ENCODE measurements at places on chromosomes 11 and 22.

DNA sequence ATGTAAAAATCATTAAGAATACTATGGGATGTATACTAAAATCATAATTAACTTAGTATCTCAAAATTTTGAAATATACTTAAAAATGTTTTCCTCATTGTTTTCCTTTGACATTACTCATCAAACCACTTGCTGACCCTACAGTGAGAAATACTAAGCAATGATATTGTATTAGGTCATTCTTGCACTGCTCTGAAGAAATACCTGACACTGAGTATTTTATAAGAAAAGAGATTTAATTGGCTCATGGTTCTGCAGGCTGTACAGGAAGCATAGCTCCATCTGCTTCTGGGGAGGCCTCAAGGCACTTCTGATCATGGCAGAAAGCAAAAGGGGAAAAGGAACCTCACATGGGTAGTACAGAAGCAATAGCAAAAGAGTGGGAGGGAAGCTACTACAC lies 950.9 kb upstream of the CHORDC1 start:
- DNase-seq, result no peak

DNA sequence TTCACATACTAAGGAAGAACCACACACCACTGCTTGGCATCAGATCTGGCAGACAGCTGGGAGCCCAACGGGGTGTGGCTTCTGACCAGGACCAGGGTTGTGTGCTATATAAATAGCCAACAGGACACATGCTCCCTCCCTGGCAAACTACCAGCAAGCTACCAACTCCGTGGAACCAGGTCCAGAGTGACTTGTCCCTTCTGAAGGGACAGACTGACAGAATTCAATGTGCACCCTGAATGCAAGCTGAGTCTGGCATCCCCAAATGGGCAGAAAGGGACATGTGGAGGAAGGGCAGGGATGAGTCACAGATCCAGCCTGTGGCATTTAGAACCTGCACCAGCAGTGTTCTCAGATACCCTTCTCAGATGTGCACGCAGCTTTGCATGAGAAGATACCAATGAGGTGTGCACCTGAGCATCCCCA lies 92.9 kb downstream of the MICAL3 start:
- no peak for DNase-seq

GRCh38 chr11:119153049-119153818 lies 4.4 kb downstream of the ABCG4 start:
- DNase-seq, result no peak

DNA sequence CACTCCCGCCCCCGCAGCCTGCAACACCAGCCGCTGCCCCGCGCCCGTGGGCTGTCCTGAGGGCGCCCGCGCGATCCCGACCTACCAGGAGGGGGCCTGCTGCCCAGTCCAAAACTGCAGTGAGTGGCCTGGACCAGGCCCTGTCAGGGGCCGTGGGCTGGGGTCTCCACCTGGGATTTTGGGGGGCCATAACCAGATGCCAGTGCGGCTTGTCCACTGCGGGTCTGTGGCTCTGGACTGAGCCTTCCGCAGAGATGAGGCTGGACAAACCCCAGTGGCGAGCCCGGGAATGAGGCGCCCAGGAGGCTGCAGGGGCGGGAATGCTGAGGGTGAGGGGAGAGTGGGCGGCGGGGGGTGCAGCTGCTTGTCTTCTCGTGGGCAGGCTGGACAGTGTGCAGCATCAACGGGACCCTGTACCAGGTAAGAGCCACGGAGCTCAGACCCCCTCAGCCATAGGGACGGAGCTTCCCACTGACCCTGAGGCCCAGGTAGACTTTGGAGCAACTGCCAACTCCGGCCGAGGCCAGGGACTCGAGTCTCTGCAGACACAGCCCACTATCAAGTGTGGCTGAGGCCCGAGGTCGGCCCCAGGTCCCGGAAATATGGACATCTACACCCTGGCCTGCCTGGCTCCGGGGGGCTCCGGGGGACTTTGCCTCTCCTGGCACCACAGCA lies 24.8 kb upstream of the MUC5B start:
- DNase-seq, result no peak

Data from T follicular helper cell (primary cell).